ENCODE measurements at places on chromosomes 4 and X. TPM values are rescaled to one million over a fixed set of nuclear protein-coding genes. Genes with fewer than 3 reads are reported as not detected.

DNA sequence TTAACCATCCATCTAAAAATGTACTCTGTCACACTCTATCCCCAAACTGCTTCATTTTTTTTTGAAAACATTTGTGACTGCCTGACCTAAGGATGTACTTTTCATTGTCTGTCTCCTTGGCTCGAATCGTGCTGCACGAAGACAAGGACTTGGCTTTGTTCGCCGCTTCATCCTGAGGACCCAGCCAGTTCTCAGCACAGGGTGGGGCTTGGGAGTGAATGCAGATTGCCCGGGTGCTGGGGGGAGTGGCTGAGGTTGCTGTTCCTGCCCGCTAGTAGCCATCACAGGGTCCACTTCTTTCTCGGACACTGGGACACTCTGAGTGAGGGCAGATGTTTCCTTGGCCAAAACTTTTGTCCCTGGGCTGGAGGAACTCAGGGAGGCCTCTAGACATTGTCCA, 70.1 kb upstream of the CLCN4 start:
- peaks cover 13% of the 10 kb centered on the region for H3K4me1 ChIP-seq
- no peak overlapping the region for H3K4me3 ChIP-seq
- no peaks in the 10 kb centered on the region for H3K27me3 ChIP-seq
- DNase-seq = no peak
- peaks cover 4% of the 10 kb centered on the region for H3K36me3 ChIP-seq

GRCh38 chr4:110480031-110480549, 4.1 kb downstream of the ENPEP start:
- no peaks in the 10 kb centered on the region for H3K27me3 ChIP-seq
- H3K36me3 ChIP-seq = no peaks in the 10 kb centered on the region
- H3K4me3 ChIP-seq = no peak overlapping the region
- no peaks in the 10 kb centered on the region for H3K4me1 ChIP-seq
- no peak for DNase-seq
- no peak overlapping the region for H3K27ac ChIP-seq

GRCh38 chr4:148437439-148437838, 4.8 kb downstream of the NR3C2 start:
- no peak overlapping the region for H3K27ac ChIP-seq
- H3K4me3 ChIP-seq = no peak overlapping the region
- no peak for DNase-seq
- peaks cover 46% of the 10 kb centered on the region for H3K27me3 ChIP-seq
- H3K36me3 ChIP-seq = no peaks in the 10 kb centered on the region

GRCh38 chr4:166481739-166482138, 608.7 kb downstream of the TLL1 start:
- no peak overlapping the region for H3K27ac ChIP-seq
- no peaks in the 10 kb centered on the region for H3K36me3 ChIP-seq
- no peak overlapping the region for H3K4me3 ChIP-seq
- H3K27me3 ChIP-seq = no peaks in the 10 kb centered on the region
- DNase-seq = no peak

DNA sequence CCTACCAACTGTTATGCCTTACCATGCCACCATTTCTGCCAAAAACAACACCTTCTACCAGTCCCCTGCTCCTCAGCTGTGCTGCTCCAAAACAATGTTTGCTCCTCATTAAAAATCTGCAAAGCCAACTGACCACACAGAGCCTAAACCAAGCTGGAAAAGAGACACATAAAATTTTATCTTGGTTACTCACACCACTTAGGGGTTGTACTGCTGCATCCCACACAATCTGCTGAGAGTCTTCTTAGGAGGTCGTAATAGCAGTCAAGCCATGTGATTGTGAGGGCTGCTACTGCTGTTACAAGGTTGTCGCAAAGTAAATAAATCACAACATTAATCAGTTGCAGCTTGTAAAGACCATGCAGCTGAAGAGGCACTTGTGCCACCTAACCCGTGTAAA, 607.4 kb upstream of the FAM241A start:
- H3K27ac ChIP-seq = no peak overlapping the region
- H3K27me3 ChIP-seq = no peaks in the 10 kb centered on the region
- no peak overlapping the region for H3K4me3 ChIP-seq

DNA sequence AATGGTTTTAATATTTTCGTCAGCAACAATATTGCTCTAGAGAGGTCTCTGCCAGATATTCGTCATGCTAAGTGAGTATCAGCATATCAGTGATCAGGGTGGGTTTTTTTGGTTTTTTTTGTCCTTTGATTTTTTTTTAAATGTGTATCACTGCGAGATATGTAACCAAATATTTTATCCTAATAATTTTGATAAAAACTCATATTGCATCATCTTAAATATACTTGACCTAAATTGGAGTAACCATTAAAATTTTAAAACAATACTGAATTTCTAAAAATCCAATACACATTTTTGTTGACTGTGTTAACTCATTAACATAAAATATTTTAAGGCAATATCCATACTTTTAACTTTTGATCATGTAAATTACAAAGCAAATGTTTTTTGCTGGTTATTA, 498.5 kb downstream of the GALNTL6 start:
- no peak overlapping the region for H3K27ac ChIP-seq
- no peaks in the 10 kb centered on the region for H3K27me3 ChIP-seq
- no peak overlapping the region for H3K4me3 ChIP-seq
- H3K36me3 ChIP-seq = no peaks in the 10 kb centered on the region

DNA sequence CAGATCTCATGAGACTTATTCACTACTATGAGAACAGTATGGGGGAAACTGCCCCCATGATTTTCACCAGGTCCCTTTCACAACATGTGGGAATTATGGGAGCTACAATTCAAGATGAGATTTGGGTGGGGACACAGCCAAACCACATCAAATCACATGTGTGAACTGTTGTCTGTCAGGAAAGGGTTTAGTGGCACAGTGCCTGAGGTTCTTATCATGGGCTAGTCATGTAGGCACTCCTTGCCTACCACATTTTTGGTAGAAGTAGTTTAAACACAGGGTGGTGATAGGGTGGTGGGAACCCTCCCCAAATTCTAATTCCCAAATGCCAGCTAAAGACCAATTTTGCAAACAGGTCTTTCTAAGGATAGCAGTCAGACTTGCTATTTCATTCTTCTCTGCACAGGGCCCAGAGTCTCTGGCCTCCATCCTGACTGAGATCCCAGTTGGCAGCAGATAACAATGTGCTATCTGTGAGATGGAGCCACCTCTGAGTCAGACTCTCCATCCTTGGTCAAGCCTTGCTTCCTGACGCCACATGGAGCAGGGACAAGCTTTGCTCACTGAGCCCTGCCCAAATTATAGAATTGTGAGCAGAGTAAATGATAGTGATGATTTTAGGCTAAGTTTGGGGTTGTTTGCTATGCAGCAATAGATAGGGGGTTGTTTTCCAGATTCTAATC, 33.5 kb upstream of the SETD7 start:
- no peaks in the 10 kb centered on the region for H3K27me3 ChIP-seq
- no peaks in the 10 kb centered on the region for H3K4me1 ChIP-seq
- H3K4me3 ChIP-seq = no peak overlapping the region
- no peak overlapping the region for H3K27ac ChIP-seq
- no peaks in the 10 kb centered on the region for H3K36me3 ChIP-seq

- no peak overlapping the region for H3K4me3 ChIP-seq
- DNase-seq = no peak
- H3K27me3 ChIP-seq = no peaks in the 10 kb centered on the region
- no peak overlapping the region for H3K27ac ChIP-seq
Observed at GRCh38 chrX:18701621-18702361, 5.7 kb upstream of the PPEF1 start.

GRCh38 chr4:114077610-114078009, 98.2 kb upstream of the ARSJ start:
- DNase-seq = no peak
- H3K27me3 ChIP-seq = no peaks in the 10 kb centered on the region
- no peaks in the 10 kb centered on the region for H3K36me3 ChIP-seq
- H3K4me1 ChIP-seq = no peaks in the 10 kb centered on the region

GRCh38 chr4:94933799-94934198, 176.0 kb downstream of the BMPR1B start:
- no peaks in the 10 kb centered on the region for H3K4me1 ChIP-seq
- DNase-seq = no peak
- H3K27ac ChIP-seq = no peak overlapping the region
- H3K4me3 ChIP-seq = no peak overlapping the region
- H3K36me3 ChIP-seq = no peaks in the 10 kb centered on the region
- no peaks in the 10 kb centered on the region for H3K27me3 ChIP-seq

- DNase-seq = no peak
- H3K27ac ChIP-seq = no peak overlapping the region
- H3K4me3 ChIP-seq = no peak overlapping the region
- no peaks in the 10 kb centered on the region for H3K27me3 ChIP-seq
Observed at GRCh38 chr4:8411351-8412180, 29.0 kb downstream of the ACOX3 start.

Gene MTNR1A
- total RNA-seq = 0.05 TPM

Gene CLNK
- total RNA-seq = 1.9 TPM

Gene SULT1B1
- 0.90 TPM for total RNA-seq

Gene BST1
- total RNA-seq = 4.1 TPM

Gene VCX3A
- not detected for total RNA-seq

Gene H2BW2
- total RNA-seq = not detected
